ENCODE measurements at places on chromosomes 4 and X.
A peak's percentile ranks its signal among the peaks of the same experiment; 100 is the strongest.

GRCh38 chr4:75907966-75908365 is 5.7 kb upstream of the PPEF2 start:
- DNase-seq = no peak

DNA sequence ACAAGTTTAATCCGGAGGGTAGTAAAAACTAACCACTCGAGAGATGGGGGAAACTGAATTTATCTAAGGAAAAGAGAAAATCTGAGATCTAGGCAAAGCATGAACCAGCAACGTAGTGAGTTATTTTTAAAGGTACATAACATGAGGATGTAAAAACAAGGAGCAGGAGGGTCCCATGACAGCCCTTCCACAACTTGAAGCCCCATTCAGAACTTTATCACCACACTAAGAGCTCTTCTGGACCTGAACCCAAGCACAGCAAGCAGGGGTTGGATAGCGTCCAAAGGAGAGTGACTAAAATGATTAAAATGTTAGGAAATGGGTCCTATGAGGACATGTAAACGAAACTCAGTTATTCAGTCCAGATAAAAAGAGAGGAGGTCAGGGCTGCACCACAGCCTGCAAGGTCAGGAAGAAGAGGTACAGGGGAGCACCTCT is 16.2 kb downstream of the SH3RF1 start:
- peak; percentile 25 for DNase-seq

- no peak for DNase-seq
Observed at GRCh38 chrX:7283741-7284140, 135.8 kb upstream of the PUDP start.

DNA sequence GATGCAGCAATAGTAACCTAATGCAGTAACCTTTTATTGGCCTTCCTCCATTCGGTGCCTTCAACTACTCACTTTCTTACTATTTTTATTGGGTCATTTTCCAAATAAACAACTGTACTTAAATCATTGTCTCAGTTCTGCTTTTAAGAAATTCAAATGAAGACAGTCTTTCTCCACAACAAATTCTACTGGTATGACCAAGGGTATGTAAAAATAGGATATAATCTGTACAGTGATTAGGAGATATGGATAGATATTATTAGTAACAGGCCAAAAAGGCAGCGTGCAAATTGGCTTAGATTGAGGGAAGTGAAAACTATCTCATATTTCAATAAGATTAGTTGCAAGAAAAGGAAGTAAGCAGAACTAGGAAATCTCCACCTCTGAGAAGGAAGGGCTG is 177.4 kb upstream of the PPP1R2C start:
- DNase-seq = no peak

- DNase-seq = no peak
Observed at GRCh38 chr4:135552131-135552530, 1350.5 kb upstream of the PABPC4L start.

DNA sequence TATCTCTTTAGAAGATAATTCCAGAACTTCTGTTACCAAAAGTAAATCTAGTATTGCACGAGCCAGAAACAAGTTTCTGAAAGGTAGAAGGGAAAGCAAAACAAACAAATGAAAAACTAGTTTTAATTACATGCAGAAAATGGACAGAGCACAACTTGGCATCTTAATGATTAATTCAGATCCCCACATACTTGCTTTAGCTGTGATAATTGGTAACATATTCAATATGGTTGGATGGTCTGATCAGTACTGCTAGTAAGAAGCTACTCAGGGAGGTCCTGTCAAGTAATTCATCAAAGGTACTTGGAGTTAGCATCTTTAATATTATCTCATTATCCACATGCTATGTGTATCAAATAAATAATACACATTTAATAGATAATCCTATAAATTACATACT is 204.3 kb downstream of the TRAM1L1 start:
- no peak for DNase-seq

All from DMS79 treated with DMSO at 0.1 percent for 48 hours (cell line).